ENCODE measurements at places on chromosomes 13 and 19. TPM values are rescaled to one million over a fixed set of nuclear protein-coding genes. Genes with fewer than 3 reads are reported as not detected.

ACER1 gene
- total RNA-seq = not detected

S1PR4 gene
- not detected for total RNA-seq

CCDC70 gene
- not detected for total RNA-seq

SLC7A9 gene
- not detected for total RNA-seq

KISS1R gene
- 0.92 TPM for total RNA-seq

SLC25A15 gene
- total RNA-seq = 18.5 TPM

PLIN3 gene
- 151 TPM for total RNA-seq

ITPKC gene
- 13.7 TPM for total RNA-seq

MED25 gene
- total RNA-seq = 30.4 TPM

MYBPC2 gene
- not detected for total RNA-seq

UPK1A gene
- not detected for total RNA-seq

ANGPTL8 gene
- total RNA-seq = not detected

TBC1D4 gene
- 12.3 TPM for total RNA-seq

TICAM1 gene
- total RNA-seq = 7.4 TPM

TIMM50 gene
- 146 TPM for total RNA-seq

MAB21L1 gene
- total RNA-seq = not detected

METTL21C gene
- not detected for total RNA-seq

FBXO17 gene
- 21.6 TPM for total RNA-seq

GPR42 gene
- total RNA-seq = not detected

AP1M2 gene
- 39.7 TPM for total RNA-seq

B9D2 gene
- total RNA-seq = 22.9 TPM

NACC1 gene
- 114 TPM for total RNA-seq

KLK11 gene
- total RNA-seq = not detected

SULT2A1 gene
- not detected for total RNA-seq

KLK4 gene
- not detected for total RNA-seq

FKBP8 gene
- total RNA-seq = 315 TPM

SERTM1 gene
- not detected for total RNA-seq

FARP1 gene
- total RNA-seq = 97.0 TPM

FFAR3 gene
- not detected for total RNA-seq

SNAPC2 gene
- total RNA-seq = 29.1 TPM

IGFL4 gene
- total RNA-seq = not detected

SHISA7 gene
- 0.17 TPM for total RNA-seq

URAD gene
- not detected for total RNA-seq

DLL3 gene
- total RNA-seq = 4.1 TPM

DGKH gene
- 10.0 TPM for total RNA-seq

KRTDAP gene
- not detected for total RNA-seq

LILRA1 gene
- total RNA-seq = not detected

KL gene
- total RNA-seq = 1.4 TPM

IZUMO1 gene
- total RNA-seq = not detected

CACNG8 gene
- total RNA-seq = under 0.01 TPM

ZNF135 gene
- 3.5 TPM for total RNA-seq

MAST1 gene
- total RNA-seq = 1.5 TPM

SIGLEC7 gene
- total RNA-seq = not detected

TNFSF9 gene
- total RNA-seq = 12.5 TPM

EDDM13 gene
- total RNA-seq = not detected

KRI1 gene
- total RNA-seq = 18.2 TPM

PHF11 gene
- total RNA-seq = 21.8 TPM
